Fibroblast of the aortic adventitia (primary cell): ENCODE measurements at places on chromosomes 6 and 20. TPM values are rescaled to one million over a fixed set of nuclear protein-coding genes. Genes with fewer than 3 reads are reported as not detected.

The DST gene
- 505 and 613 TPM in 2 replicates for total RNA-seq

The NOTCH4 gene
- 1.1 and 2.2 TPM in 2 replicates for total RNA-seq

The SPATA25 gene
- total RNA-seq, result 2.1 and 9.6 TPM in 2 replicates

The MOG gene
- total RNA-seq, result not detected in 2 replicates

The OOEP gene
- not detected in 2 replicates for total RNA-seq

The TCP11 gene
- 0.36 TPM in 1 of 2 replicates, not detected in the other for total RNA-seq

The BTNL2 gene
- total RNA-seq, result not detected in 2 replicates

The EDEM2 gene
- total RNA-seq, result 16.7 and 34.1 TPM in 2 replicates

The RSPO4 gene
- not detected in 2 replicates for total RNA-seq

The VSX1 gene
- not detected in 2 replicates for total RNA-seq

The MATN4 gene
- total RNA-seq, result not detected in 2 replicates

The CLPSL2 gene
- not detected in 2 replicates for total RNA-seq

The AK9 gene
- 8.0 and 16.6 TPM in 2 replicates for total RNA-seq

The CAGE1 gene
- total RNA-seq, result 0.33 and 0.36 TPM in 2 replicates

The ARMC12 gene
- 0.45 TPM in 1 of 2 replicates, not detected in the other for total RNA-seq

The MOXD1 gene
- 6.1 and 78.8 TPM in 2 replicates for total RNA-seq

The SLC17A2 gene
- total RNA-seq, result 0.09 TPM in 1 of 2 replicates, not detected in the other

The GNAS-AS1 gene
- 0.25 and 0.81 TPM in 2 replicates for total RNA-seq

The OR2H1 gene
- not detected in 2 replicates for total RNA-seq

The COL12A1 gene
- total RNA-seq, result 139 and 342 TPM in 2 replicates

The FYN gene
- 91.9 and 137 TPM in 2 replicates for total RNA-seq

The TNNC2 gene
- 0.45 and 1.8 TPM in 2 replicates for total RNA-seq

The MAP7 gene
- total RNA-seq, result 0.36 and 0.49 TPM in 2 replicates

The STMND1 gene
- not detected in 2 replicates for total RNA-seq

The KCNQ2 gene
- not detected in 2 replicates for total RNA-seq

The FAM83C gene
- not detected in 2 replicates for total RNA-seq

The HMGCLL1 gene
- not detected in 2 replicates for total RNA-seq

The SLC22A7 gene
- not detected in 2 replicates for total RNA-seq

The VGLL2 gene
- total RNA-seq, result not detected in 2 replicates

The HIVEP1 gene
- total RNA-seq, result 21.3 and 21.8 TPM in 2 replicates

The RSPH4A gene
- total RNA-seq, result 0.54 and 0.82 TPM in 2 replicates
